ENCODE measurements at places on chromosomes 6 and 20.

DNA sequence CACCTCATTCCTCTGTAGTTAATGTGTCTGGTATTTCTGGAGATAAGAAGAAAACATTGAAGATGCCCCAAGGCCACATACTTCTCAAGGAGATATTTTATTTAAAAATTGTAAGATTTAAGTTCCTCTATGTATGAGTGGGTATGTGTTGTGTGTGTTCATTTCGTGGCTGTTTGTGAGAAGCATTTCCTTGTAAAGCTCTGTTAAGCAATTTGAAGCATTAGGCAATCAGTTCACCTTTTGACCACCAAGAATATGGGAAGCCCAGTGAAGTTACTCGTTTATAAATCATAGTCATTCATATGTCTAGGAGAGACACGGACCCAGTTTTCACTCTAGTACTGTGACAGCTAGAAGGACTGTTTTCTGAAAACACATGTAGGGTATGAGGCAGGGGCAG, 717.6 kb upstream of the MAP3K7 start:
- no peak for DNase-seq

- no peak for DNase-seq
These were observed 33.6 kb downstream of the CDK19 start for GRCh38 chr6:110781522-110782214.

DNA sequence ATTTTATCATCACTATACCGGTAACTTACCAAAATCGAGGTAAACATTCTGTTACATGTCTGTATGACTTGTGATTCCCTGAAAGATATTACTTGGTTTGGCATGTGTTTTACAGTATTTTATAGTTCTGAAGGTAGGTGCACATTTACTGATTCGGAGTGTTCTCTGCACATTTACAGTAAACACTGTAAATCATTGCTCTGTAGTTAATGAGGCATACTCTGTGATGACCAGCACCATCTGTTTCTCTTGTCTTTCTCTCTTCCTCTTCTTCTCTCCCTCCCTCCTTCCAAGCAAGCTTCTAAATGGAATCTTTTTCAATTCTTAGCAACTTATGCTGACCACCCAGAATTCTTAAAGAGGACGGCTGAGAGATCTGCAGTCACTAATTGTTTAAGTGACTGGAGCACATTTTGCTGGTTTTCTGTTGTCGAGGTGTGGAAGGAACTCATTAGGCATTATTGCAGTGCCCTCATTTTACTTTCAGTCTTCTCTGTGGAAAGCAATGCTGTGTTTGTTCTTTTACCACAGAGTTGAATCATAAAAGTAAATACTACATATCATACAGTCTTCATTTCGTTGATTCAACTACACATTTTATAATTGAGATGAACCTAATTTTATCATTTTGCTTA, 126.5 kb downstream of the UTRN start:
- no peak for DNase-seq

GRCh38 chr20:11331096-11331495, 586.6 kb upstream of the BTBD3 start:
- no peak for DNase-seq

DNA sequence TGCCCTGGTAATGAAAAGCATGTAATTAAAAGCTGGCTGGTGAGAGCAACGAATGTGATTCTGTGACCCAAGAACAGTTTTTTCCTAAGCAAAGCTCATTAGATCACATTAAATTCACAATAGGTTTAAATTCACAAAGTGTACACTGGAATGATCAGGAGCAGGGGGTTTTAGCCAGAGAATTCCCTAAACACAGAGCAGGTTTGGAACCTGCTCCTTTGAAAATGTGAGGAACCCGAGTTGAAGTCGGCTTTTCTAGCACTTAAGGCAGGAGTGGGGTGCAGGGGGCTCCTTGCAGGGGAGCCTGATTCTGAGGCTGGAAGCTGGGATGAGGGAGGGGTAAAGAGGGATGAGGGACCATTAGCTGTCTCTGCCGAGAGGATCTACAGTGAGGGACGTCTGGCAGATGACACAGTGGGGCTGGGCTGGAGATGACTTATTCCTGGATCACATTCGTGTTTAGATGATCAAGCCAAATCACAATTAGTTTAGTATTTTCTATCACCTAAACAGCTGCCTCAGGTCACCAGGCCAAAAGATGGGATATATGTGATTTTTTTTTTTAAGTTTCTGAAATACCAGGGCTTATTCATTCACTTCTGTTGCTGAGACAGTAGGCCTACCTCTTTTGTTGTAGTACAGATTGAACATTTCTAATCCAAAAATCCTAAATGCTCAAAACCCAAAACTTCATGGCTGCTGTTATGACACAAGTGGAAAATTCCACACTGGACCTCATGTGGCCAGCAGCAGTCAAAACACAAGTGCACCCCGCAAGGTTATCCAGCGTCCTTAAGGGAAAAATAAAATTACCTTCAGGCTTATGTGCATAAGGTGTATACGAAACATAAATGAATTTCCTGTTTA, 93.1 kb upstream of the HIVEP1 start:
- DNase-seq = no peak

DNA sequence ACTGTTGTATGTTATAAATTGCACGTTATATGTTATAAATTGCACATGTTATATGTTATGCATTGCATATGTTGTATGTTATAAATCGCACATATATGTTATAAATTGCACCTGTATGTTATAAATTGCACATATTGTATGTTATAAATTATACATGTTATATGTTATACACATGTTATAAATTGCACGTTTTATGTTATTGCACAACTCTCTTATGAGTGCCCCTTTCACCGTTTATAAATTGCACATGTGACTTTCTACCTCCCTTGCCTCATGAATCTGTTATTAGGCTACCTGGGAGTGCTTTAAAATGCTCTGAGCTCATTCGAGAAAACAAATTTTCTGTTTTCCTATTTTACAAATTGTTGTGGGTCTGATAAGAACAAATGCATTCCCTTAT, 84.1 kb downstream of the RNF182 start:
- DNase-seq = no peak

GRCh38 chr6:108630050-108630714, 69.5 kb downstream of the FOXO3 start:
- no peak for DNase-seq

DNA sequence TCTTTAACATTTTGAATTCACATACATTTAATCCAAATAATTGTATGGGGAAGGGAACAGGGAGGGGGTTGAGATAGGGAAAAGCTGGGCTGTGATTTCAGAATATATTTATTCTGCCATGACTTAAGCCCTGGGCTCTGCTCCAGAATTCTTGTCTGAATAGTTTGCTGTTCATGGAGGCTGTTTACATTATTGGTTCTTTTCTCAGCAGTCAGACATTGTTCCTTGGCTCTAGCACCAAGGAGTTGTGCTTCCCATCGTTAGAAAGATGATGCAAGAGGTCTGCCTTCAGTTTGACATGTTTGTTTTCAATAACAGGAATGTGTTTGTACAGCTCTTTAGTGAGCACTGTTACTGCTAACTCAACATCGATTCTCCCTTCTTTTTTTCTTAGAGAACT, 198.8 kb upstream of the CDYL start:
- no peak for DNase-seq

DNA sequence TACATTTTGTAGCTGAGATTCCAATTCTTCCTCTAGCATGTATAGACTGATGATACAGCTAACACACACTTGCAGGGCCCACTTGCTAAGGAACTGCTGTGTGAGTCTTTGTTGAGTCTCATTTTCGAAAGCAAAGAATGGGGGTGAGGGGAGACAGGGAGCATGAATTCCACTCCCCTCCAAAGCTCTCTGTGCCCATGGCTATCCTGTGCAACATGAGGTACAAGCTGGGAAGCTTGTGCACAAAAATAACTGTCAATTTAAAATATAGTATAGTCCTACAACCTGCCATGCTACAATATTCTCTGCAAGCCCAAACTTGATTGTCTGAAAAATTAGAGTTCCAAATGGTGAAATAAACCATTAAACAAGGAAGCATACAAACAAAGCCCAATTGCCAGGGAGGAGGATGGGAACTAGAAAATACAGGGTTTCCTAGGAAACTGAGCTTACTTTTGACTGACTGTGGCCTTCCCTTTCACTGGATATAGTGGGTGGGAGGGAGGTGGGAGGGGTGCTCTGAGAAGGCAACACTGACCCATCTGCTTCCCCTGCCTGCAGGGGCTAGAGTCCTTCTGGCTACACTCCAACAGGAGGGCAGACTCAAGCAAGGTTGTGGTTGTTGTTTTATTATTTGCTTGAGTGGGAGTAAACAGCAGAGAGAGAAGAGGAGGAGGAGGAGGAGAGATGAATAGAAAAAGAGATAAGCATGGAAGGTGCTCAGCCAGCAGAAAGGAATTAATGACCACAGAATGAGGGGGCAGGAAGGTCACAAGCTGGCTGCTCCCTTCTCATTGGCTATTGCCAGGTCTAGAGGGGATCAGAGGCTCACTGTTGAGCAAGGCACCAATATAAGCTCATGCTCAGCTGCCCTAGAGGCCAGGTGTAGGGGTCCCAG, 84.6 kb downstream of the FYN start:
- no peak for DNase-seq

- no peak for DNase-seq
These were observed 330.0 kb downstream of the ZFAND3 start for GRCh38 chr6:38149531-38149930.

DNA sequence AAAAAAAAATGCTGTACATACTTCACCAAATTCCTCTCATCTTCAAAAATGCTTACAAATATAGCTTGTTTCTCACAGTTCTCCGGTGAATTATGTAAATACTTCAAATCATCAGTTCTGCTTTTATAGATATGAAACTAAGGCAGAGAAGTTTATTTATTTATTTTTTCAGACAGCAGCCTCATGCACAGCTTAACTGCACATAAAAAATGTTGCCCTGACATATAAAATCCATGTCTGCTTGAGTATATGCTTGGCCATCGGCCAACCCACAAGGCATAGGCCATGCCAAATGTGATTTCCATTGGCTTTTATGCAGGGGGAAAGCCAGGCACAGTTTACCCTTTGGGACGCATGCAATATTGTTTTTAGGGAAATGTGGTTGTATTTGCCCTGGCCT, 57.3 kb upstream of the PHACTR2 start:
- no peak for DNase-seq

GRCh38 chr20:15703171-15703911, 869.9 kb downstream of the KIF16B start:
- DNase-seq = no peak

DNA sequence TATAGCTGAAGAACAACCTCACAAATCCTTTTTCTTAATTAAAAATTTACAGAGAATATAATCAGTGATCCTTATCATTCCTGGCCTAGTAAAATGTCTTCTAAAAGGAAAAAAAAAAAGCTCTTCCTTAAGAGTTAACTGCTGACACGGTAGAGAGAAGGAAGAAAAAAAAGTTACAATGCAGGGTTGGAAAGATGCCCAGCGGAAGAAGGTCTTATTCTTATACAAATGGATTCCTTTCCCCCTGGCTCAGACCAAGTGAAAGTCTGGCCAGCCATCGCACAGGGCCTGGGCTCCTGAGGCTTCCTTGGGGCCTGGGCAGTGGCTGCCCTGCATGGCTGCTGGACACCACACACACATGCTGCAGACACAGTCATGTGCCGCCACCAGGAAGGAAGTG, 688.6 kb downstream of the TENT5A start:
- DNase-seq = no peak

DNA sequence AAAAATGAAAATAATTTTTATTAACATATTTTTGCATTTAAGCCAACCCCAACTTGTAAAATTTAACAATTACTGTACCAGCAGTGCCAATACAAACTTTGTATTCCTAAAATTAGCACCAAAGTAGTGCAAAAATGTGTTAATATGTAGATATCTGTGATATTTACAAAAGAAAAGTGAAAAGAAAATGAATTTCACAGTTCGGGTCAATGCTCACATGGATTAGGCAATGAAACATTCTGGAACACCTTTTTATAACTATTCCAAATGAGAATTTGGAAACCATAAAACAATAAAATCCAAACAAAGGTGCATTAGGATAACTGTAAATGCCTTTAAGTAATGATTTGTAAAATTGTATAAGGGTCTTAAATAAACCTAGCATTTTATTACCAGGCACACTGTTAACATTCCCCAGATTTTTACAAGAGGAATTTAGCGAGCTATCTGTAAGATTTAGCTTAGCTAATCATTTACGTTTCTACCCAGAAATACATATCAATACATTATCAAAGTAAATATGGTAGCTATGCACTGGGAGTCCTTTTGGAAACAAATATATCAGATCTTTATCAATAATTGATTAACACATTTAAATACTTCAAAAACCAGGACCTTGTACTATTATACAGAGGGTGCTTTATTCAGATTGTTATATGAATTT, 112.2 kb downstream of the MTFR2 start:
- no peak for DNase-seq

DNA sequence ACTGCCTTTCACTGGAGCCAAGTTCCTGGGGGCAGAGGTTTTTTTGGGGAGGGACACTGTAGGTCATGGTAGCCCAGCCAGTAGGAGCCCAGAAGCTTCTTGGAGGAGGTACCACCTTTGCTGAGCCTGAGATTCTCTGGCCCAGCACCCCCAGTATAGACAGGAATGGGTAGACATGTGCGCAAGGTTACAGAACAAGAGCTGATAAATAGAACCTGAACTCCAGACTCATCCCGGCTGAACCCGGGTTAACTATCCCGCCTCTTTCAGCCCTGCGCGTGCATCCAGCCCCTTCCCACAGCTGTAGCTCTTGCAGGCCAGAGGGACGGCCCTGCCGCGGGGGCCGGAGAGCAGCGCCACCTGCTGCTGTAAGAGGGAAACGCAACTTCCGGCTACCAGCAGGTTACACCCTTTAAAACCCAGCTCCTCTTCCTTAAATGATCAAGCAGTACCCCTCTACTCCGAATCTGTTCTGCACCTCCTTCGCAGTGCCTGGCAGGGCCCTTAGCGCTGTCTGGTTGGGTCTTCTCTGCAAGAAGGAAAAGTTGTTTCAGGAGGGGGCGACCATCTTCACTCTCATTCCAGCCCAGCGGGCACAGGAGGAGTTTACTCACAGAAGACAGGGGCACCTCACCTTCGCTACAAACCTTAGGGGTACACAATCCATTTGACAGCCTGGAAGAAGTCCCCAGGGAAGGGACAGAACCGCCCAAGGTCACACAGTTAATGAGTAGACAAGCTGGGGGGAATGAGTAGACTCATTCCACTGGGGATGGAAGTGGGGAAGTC, 7.5 kb downstream of the SRXN1 start:
- peak; percentile 74 for DNase-seq

DNA sequence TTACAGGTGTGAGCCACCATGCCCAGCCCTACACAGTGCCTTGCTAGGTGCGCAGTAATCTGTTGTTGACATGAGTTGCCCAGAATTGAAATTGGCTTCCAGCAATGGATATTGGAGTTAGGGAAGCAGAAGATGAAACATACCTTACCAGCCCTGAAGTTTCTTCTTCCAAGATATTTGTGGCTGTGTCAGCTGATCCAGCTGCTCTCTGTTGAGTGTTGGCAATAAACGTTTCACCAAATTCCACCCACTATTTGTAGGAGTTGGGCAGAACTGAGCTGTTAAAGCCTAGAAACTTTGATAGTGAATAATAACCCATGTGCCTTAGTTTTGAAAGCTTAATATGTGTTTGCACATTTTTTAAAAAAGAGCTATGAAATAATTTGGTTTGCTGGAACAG, 218.2 kb upstream of the SNX9 start:
- DNase-seq = no peak

All from transverse colon (tissue), 4 donors.